ENCODE measurements at places on chromosomes 5 and 9.
A peak's percentile ranks its signal among the peaks of the same experiment; 100 is the strongest.

DNA sequence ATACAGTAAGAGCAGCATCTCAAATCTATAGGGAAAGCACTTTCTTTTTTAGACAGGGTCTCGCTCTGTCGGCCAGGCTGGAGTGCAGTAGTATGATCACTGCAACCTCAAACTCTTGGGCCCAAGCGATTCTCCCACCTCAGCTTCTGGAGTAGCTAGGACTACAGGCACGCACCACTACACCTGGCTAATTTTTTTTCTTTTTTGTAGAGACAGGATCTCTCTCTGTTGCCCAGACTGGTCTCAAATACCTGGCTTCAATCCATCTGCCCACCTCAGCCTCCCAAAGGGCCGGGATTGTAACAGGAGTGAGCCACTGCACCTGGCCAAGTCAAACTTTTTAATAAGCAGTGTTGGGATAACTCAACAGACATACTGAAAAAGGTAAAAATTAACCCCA, 107.6 kb downstream of the SIL1 start:
- DNase-seq, result no peak

DNA sequence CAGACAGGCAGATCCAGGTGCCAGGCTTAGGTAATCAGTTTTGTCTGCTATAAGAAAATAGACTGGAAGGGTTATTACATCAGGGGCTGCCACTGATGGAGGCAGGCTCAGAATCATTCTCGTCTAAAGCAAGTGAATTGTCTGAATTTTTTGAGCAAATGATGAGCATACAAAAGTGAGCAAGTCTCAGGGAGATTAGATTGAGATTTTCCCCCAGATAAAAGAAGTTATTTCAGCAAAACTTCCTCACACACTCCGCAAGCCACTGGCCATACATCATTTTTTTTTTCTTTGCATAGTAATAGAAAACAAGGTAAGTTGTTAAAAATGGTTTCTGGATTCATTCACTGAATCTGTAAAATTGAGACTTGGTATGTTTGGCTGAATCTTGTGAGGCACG, 52.9 kb downstream of the ZNF462 start:
- DNase-seq, result no peak

GRCh38 chr5:61974680-61975079, 331.3 kb upstream of the KIF2A start:
- no peak for DNase-seq

GRCh38 chr5:179974946-179975712, 67.4 kb upstream of the TBC1D9B start:
- DNase-seq, result peak; percentile 7

DNA sequence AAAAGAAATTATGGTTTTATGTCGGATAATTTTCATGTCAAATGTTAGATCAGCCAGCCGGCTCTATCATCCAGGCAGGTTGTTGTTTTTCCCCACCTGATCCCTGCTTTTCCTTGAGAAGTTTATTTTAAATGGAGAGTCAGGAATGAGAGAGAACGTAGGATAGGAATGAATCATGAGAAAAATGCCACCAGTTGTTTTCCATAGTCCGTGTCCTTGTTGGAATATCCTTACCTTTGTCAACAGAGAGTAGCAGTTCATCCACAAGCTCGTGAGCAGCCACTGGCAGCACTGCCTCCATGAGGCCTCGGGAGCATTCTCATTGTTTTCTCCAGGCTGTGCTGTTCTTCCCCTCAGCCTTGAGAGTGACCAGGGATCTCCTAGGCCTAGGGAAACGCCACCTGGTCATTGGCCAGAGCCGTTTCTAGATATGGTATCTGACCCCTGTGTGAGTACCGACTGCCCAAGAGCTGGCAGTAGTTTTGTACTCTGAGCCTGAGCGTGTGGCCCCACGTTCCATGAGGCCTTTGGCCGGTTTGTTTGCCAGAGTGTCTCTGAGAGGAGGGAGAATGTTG, 293.3 kb downstream of the FANCC start:
- DNase-seq, result no peak

- DNase-seq, result no peak
These were observed 6.4 kb upstream of the CHD1 start for GRCh38 chr5:98935206-98935605.

GRCh38 chr5:3349704-3350565, 245.7 kb upstream of the IRX1 start:
- DNase-seq, result no peak

DNA sequence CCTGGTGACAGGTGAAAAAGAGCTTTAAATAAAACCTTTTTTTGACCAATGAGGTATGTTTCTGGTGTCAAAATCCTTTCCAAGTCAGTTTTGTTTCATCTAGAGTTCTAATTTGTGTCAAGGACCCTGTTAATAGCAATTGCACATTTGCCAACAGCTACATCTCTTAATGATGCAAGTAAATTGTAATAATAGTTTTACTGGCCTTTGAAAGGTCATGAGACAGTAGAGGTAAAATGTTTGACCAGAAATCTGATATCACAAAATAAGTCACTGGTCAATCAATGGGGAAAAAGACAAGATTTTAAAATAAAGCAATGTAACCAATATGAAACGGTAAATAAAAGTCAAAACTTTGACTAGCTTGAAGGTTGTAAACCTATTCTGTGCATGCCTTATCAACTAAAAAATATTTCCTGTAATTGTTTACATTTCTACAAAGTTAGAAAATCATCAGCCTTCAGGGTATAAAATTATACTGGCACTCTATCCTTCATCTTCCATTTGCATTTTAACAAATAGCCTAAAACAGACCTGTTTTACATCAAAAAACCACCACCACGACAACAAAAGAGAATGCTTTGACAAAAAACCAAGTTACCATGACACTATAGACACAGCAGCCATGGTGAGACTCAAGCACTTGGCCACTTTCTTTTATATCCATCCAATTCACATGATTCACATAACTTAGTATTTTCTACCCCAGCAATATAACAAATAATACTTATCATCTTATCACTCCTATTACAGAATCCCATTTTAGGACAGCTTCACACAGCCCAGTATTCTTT, 3.0 kb downstream of the NADK2 start:
- DNase-seq, result no peak

DNA sequence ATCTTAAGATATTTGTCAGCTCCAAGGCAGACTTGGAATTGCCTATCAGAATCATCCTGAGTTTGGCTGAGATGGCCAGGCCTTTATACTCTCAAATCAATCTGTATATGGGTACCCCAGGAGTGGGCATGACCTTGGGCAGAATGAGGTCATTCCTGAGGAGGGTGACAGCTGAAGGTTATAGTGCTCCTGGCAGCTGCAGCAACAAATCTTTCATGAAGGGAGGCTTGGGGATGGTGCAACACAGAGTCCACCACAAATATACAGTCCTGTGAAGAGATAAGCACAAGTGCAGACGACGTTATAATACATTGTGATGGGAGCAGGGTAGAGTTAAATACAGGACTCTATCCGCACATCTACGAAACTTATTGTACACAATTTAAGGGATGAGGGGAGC, 21.1 kb upstream of the TRIO start:
- no peak for DNase-seq

GRCh38 chr5:37835380-37835973, 4.4 kb downstream of the GDNF start:
- DNase-seq, result no peak

- peak; percentile 93 for DNase-seq
These were observed 55.4 kb upstream of the RPL26L1 start for GRCh38 chr5:172903790-172904189.

DNA sequence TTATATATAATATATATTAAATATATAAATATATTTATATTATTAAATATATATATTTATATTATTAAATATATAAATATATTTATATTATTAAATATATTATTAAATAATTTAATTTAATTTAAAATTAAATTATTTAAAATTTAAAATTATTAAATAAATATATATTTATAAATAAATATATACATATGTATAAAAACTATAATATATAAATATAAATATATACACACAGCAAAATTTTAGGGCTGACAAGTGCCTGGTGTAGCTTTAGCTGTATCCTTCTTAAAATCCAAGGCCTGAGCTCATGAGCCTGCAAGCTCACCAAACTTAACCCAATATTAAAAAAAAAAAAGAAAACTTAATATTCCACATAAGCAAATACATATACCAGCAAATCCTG, 53.2 kb downstream of the UBAP2 start:
- DNase-seq, result peak; percentile 24

DNA sequence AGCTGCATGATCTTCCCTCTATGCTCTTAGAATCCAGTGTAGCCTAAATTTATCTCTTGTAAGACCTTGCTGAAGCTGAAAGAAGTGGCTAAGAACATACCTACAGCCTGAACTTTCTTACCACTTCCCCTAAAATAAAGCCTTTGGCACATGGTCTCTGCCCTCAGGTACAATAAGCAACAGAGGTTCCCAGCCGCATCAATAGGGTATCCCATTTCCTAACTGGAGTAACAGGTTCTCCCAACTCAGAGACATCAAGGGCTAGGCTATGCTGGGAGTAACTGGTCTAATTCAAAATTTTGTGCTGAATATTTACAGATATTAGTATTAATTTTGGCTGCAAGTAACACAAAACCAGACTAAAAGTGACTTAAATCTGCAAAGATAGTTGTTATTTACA, 335.8 kb upstream of the TRPC7 start:
- DNase-seq, result no peak

DNA sequence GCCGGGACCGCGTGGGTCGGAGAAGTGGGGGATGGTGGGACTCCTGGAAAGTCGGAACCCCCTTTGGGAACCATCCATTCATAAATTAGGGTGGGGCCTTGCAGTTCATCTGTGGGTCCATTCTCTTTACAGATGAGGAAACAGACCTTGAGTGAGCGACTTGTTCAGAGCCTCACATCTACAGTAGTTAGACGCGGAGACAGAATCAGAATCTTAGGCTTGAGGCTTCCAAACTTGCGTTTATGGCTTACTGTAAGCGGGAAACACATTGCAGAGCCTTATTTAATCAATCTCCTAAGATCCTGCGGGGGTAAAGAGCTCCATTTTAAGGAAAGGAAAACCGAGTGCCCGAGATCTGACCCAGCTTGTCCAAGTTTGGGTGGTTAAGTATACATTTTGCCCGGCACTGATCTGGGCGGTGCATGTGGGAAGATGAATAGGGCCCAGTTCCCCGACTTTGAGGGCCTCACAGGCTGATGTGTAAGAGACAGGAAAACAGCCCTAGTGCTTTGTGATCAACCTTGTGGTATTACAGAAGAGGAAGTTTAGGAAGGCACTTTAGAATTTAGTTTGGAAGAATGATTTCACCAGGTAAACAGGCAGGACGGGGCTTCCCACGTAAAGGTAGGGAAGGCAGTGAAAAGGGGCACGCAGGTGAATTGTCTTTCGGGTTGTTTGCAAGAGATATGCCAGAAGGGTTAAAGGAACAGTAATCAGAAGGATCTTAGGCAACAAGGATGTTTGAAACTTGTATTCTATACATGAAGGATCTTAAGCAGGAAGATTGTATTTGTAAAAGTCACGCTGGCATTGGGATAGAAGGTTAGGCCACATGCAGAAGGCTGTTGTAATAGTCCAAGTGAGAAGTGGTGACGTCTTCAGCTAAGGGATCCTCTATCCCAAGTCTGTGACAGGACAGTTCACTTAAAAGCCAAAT, 744 bp downstream of the TARS1 start:
- peak; percentile 37 for DNase-seq

- no peak for DNase-seq
These were observed 462.7 kb upstream of the CD180 start for GRCh38 chr5:67659288-67659687.

DNA sequence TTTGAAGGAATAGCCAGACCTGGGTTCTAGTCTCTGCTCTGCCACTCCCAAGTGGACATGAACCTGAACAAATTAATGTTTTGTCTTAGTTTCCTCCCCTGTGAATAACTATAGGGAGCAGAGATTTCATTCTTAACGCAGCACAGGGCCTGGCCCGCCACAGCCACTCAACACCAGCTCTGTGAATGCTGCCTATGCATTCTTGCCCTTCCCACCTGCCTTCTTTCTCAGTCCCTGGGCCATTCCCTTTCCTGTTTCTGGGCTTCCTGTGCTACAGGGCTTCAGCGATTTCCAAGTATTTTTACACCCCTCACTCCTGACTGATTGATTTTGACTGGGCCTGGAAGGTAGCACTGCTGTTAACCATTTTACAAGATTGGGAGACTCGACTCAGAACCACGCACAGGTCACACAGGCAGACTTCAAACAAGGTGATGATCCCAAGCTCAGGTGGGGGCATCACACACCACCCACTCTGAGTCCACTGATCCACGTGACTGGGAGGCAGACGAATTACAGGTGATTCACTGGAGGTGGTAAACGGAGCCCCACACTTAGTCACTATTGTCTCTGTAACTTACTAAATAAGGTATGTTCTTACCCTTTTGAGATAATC, 21.4 kb downstream of the PTPN3 start:
- no peak for DNase-seq

DNA sequence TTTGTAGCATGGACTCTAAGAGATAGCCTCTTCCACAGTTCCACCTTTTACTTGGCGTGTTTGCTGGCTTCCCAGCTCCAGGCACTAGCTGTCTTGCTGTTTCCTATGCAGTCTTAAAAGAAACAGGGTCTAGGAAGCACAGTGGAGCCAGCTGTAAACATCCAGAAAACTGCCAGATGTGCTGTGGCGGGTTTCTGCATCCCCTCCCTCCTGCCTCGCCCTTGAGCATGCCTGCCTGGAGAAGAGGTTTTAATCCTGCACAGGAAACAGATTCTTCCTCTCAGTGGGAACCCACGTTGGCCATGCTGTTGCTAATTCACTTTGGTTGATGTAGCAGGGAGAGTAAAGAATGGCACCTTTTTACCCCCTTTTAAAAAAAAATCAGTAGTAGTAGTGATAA, 121.3 kb downstream of the RPS23 start:
- no peak for DNase-seq

DNA sequence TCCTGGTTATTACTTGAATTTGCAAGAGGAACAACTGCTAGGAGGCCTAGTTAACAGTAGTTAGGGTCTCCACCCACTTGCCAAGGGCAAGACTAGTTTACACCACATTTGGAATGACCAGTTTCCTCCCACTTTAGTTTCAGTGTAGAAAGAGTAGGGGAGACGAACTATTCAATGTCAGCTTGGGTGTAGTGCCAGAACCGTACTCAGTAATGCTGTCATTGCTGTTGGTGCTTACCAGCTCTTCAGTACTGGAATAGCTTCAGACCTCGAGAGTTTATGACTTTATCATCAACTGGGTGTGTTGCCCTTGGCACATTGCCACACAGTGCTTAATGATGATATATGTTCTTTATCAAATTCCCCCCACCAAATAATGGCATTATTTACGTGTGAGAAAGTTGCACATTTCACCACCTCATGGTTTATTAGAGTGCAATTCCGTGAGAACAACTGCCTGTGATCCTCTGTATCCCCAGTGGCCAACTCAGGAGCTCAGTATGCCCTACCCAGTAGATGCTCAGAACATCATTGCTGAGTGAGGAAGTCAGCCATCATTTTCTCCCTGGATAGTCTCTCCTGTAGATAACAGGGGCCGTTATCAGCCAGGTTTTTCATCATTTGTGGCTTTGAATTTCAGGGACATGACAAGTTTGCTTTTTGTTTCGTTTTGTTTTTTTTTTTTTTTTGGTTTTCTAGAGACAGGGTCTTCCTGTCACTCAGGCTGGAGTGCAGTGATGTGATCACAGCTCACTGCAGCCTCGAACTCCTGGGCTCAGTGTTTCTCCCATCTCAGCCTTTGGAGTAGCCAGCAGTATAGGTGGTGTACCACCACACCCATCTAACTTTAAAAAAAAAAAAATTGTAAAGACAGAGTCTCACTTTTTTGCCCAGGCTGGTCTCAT, 67.3 kb downstream of the DOCK8 start:
- DNase-seq, result no peak

GRCh38 chr5:916441-917293, 24.0 kb downstream of the TRIP13 start:
- DNase-seq, result no peak
